ENCODE measurements at places on chromosomes 3 and 15.
A peak's percentile ranks its signal among the peaks of the same experiment; 100 is the strongest.

DNA sequence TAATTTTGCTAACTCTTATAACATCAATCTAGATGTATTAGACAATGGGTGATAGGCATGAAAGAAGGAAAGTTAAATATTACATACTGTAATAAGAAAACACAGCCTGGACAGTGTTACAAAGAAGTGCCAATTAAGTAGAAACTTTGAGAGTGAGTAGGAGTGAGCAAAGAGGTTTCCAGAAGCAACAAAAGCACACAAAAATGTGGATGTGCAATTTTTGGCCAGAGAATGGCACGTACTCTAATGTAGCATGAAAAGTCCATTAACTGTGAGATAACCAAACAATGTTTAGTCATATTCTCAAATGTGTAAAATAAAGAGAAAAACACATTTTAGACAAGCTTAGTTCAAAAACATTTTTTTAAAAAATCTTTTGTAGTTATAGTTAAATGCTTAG lies 567.3 kb downstream of the ROBO1 start:
- H3K36me3 ChIP-seq: no peaks in the 10 kb centered on the region
- H3K27me3 ChIP-seq: no peaks in the 10 kb centered on the region
- H3K27ac ChIP-seq: no peak overlapping the region
- no peak overlapping the region for H3K4me3 ChIP-seq
- no peaks in the 10 kb centered on the region for H3K4me1 ChIP-seq
- no peak for DNase-seq

GRCh38 chr3:156620260-156620659 lies 54.1 kb upstream of the TIPARP start:
- H3K27me3 ChIP-seq: peaks cover 8% of the 10 kb centered on the region
- H3K27ac ChIP-seq: no peak overlapping the region
- H3K4me1 ChIP-seq: peaks cover 5% of the 10 kb centered on the region

DNA sequence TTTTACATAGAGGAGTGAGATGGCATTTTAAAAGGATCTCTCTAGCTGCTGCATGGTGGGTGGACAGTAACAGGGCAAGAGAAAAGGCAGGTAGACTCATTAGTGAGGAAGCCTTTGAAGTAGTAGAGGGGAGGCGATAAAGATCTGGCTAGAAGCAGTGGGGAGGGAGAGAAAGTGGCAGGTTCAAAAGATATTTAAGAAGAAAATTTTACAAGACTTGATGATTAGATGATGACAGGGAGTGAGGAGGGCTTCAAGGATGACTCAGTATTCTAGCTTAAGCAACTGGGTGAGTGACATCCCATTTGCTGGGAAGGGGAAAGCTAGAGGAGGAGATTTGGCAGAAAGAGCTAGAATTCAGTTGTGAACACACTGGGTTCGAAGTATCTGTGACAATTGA lies 3.8 kb upstream of the BRPF1 start:
- no peak for DNase-seq
- no peak overlapping the region for H3K27ac ChIP-seq
- H3K4me1 ChIP-seq: peaks cover 34% of the 10 kb centered on the region
- H3K36me3 ChIP-seq: peaks cover 3% of the 10 kb centered on the region
- H3K4me3 ChIP-seq: peak overlapping the region; percentile 90

GRCh38 chr3:43418601-43419272 lies 132.4 kb downstream of the SNRK start:
- no peak for DNase-seq
- H3K4me1 ChIP-seq: no peaks in the 10 kb centered on the region
- no peak overlapping the region for H3K4me3 ChIP-seq
- peaks cover 7% of the 10 kb centered on the region for H3K36me3 ChIP-seq
- no peaks in the 10 kb centered on the region for H3K27me3 ChIP-seq
- no peak overlapping the region for H3K27ac ChIP-seq

DNA sequence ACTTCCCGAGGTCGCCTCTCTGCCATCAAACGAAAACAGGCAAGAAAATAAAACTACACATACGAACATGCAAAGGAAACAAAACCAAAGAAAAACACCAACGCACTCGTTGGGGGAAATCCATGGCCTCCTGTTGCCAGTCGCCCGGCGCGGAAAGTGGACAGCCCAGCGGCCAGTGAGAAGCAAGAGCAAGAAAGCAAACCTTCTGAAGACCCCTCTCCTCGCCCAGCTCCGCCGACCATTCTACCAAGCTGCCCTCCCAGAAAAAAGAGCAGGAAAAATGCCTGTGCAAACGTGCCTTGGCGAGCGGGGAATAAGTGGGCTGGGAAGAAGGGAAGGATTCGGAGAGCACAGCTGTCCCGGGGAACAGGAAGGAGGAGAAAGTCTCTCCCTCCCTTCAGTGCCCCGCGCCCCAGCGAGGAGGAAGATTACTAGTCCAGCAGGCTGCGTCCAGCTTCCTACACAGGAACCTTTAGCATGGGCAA lies 802 bp upstream of the NECTIN3 start:
- peaks cover 14% of the 10 kb centered on the region for H3K4me1 ChIP-seq
- peaks cover 49% of the 10 kb centered on the region for H3K27me3 ChIP-seq

DNA sequence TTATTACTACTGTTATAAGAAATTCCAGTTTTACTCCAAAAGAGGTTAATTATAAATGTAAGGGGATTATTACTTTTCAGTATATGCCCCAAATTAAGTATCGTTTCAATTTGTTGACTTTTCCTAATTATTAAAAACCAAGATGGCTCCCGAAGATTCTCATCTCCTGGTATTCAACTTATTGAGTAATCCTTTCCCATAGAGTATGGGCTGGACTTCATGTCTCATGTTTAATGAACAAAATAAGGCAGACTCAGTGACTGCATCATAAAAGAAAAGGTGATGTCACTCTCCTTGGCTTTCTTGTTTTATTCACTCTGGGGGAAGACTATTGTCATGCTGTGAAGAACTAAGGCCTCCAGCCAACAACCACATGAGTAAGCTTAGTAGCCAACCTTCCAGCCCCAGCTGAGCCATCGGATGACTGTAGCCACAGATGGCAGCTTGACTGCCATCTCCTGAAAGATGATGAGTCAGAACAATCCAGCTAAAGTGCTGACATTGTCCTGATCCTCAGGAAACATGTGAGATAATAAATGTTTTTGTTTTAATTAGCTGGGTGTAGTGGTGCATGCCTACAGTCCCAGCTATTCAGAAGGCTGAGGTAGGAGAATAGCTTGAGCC lies 17.3 kb downstream of the IGF2BP2 start:
- DNase-seq: no peak
- H3K4me1 ChIP-seq: no peaks in the 10 kb centered on the region
- no peaks in the 10 kb centered on the region for H3K27me3 ChIP-seq

- no peaks in the 10 kb centered on the region for H3K36me3 ChIP-seq
- H3K4me3 ChIP-seq: no peak overlapping the region
- no peak for DNase-seq
- no peaks in the 10 kb centered on the region for H3K27me3 ChIP-seq
Measured at GRCh38 chr3:41629072-41629471, 332.8 kb downstream of the ULK4 start.

DNA sequence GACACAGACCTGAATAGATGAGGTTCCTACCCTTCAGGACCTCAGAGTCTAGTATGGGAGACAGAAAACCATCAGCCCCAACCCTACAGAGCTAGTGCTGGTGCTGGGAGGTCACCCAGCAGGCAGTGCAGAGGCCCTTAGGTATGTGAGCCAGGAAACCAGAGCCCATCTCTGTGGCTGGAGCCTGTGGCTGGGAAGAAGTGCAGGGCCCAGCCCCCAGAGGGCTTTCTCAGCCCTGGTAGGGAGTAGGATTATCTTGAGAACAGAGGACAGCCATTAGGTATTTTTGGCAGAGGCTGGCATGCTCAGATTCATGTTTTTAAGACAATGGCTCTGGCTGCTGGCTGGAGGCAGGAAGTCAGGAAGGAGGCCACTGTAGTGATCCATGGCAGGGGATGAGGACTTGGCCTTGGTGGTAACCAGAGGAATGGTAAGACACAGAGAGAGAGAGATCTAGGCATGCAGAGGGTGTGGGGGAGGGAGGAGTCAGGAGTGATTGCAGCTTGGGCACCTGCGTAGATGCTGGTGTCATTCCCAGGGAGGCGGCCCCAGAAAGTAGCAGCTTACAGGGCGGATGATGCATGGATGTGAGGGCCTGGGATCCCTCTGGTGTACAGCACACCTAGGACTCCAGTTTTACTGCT lies 220.9 kb upstream of the EIF1B start:
- H3K36me3 ChIP-seq: no peaks in the 10 kb centered on the region
- H3K4me3 ChIP-seq: no peak overlapping the region
- H3K27ac ChIP-seq: no peak overlapping the region
- DNase-seq: no peak

DNA sequence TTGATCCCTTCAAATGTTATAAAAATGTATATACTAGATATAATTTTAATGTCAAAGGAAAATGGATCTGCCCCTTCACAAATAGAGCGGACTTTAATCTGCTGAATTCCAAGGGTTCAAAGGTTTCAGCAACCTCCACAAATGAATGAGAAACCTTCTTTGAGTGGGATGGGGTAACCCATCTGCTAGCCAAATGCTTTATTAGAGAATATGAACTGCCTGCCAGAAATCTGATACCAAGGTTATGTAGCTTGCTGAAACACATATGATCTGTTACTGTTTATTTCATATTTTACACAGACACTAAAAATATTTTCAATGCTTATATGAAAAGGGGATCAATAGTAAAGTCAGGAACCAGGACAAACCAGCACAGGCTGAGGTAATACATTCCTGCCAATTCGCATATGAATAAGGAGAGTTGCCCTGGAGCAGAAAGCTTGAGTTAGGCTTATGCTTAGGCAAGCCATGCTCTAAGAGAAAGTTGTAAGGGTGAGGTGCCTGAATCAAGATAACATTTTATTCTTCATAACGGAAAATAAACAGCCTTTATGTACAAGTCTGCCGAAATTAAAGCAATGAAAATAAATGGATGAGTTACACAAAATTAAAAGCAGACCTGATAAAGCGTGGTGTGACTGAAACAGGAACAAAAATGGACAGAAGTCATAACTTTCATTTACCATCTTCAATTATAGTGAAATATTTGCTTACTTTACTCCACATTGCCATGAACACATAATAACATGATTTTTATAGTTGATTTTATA lies 26.5 kb downstream of the PLOD2 start:
- no peaks in the 10 kb centered on the region for H3K36me3 ChIP-seq
- H3K27ac ChIP-seq: no peak overlapping the region
- H3K27me3 ChIP-seq: no peaks in the 10 kb centered on the region
- no peaks in the 10 kb centered on the region for H3K4me1 ChIP-seq
- DNase-seq: no peak
- H3K4me3 ChIP-seq: no peak overlapping the region

DNA sequence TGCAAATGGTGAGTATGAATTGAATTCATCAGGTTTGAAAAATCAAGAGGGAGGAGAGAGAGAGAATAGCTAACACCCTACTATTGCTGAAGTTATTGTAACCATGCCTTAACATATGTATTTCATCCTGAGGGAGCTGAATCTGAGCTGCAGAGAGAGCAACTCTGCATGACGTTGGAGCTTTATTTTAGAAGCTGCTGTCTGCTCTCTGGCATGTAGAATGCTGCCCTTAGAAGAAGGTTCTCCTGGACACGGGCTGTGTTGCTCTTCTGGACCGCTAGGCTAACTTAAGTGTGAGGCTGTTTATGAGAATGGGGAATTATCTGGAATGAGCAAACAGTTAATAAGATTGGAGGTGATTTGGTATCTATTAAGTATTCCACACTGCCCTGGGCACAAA lies 814.6 kb downstream of the AGBL1 start:
- no peak overlapping the region for H3K4me3 ChIP-seq
- H3K27ac ChIP-seq: no peak overlapping the region
- H3K36me3 ChIP-seq: no peaks in the 10 kb centered on the region

- peaks cover 44% of the 10 kb centered on the region for H3K27me3 ChIP-seq
- H3K4me3 ChIP-seq: no peak overlapping the region
- no peaks in the 10 kb centered on the region for H3K36me3 ChIP-seq
- DNase-seq: no peak
- H3K27ac ChIP-seq: no peak overlapping the region
- H3K4me1 ChIP-seq: no peaks in the 10 kb centered on the region
Measured at GRCh38 chr3:72663429-72663828, 184.8 kb downstream of the SHQ1 start.

GRCh38 chr3:184333700-184334099 lies 3.7 kb upstream of the FAM131A start:
- H3K27me3 ChIP-seq: no peaks in the 10 kb centered on the region
- peaks cover 69% of the 10 kb centered on the region for H3K4me1 ChIP-seq
- DNase-seq: no peak
- peak overlapping the region; percentile 77 for H3K27ac ChIP-seq
- H3K36me3 ChIP-seq: peaks cover 49% of the 10 kb centered on the region

DNA sequence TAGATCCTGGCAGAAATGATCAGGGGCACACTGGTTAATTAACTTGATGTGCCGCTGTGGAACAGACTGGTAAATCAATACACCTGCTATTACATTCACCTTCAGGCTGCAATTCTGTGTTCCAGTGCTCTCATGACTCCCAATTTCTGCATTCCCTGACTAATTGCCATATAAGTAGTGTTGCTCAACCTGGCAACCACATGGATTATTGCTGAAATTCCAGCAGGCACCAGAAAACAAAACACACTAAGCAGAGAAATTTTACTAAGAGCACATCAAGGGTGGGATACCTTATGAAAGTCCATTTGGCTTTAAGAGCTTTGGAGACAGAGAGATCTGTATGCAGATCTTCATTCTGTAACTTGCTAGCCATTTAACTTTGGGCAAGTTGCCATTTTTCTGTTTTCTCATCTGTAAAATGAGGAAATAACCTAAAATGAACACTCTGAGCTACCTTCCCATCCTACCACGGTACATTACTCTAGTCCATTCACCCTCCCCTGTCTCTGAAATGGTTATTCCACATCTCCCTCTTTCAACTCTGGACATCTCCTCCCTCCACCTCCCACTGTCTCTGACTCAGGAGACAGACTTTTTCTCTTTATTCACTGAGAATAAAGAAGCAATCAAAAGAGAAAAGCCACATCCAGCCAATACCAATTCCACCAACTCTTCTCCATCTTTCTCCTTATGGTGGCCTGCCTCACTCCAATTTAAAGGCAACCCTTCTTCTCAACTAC lies 54.6 kb downstream of the STAC start:
- H3K36me3 ChIP-seq: no peaks in the 10 kb centered on the region
- no peaks in the 10 kb centered on the region for H3K27me3 ChIP-seq
- H3K4me1 ChIP-seq: no peaks in the 10 kb centered on the region
- no peak for DNase-seq

GRCh38 chr3:4394048-4394447 lies 73.0 kb downstream of the SUMF1 start:
- H3K36me3 ChIP-seq: peaks cover 51% of the 10 kb centered on the region
- peaks cover 2% of the 10 kb centered on the region for H3K4me1 ChIP-seq
- no peak for DNase-seq
- no peaks in the 10 kb centered on the region for H3K27me3 ChIP-seq

- H3K27me3 ChIP-seq: peaks cover 4% of the 10 kb centered on the region
- no peak overlapping the region for H3K27ac ChIP-seq
- DNase-seq: no peak
- H3K36me3 ChIP-seq: peaks cover 27% of the 10 kb centered on the region
- peaks cover 10% of the 10 kb centered on the region for H3K4me1 ChIP-seq
Measured at GRCh38 chr3:53830944-53831343, 15.3 kb downstream of the CHDH start.

- H3K4me1 ChIP-seq: peaks cover 21% of the 10 kb centered on the region
- peaks cover 52% of the 10 kb centered on the region for H3K36me3 ChIP-seq
- no peak for DNase-seq
Measured at GRCh38 chr3:72761410-72761809, 86.8 kb downstream of the SHQ1 start.

Measured in stimulated activated naive B cell treated with anti-CD40 and anti-IgM and Interleukin-4, amounts not matched to agents 10 μg/mL and 1 μg/mL and 100 μg/mL, for 72 hours (primary cell).